ENCODE measurements at places on chromosomes 16 and 17.

GRCh38 chr17:77235370-77235941, 94.7 kb downstream of the SEC14L1 start:
- no peak for DNase-seq

DNA sequence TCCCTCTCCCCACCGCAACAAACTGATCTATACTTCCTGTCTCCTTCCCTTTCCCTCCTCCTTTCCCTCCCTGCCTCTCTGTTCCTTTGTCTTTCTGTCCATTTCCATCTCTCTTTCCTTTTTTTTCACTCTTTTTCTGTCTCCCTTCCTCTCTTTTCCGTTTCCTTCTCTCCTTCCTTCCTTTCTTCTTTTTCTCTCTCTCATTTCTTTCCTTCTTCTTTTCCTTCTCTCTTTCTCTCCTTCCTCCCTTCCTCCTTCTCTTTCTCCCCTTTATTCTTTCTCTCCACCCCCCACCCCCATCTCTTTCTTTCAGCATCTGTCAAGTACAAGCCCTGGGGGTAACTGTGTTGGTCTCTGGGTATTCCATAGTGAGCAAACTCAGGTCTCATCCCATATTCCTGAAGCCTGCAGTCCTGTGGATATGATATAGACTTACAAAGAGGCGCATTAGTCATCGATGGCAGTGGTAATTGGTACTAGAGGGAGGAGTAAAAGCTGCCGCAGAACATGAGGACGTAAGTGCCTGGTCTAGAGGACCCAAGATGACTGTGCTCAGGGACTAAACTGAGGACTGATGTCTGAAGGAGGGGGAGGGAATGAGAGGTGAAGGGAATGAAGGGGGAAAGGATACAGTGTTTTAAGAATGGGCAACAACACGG, 50.4 kb downstream of the VAT1L start:
- no peak for DNase-seq

- DNase-seq: no peak
Observed at GRCh38 chr17:81314398-81315081, 19.4 kb upstream of the SLC38A10 start.

- no peak for DNase-seq
Observed at GRCh38 chr17:57463103-57463885, 207.0 kb downstream of the MSI2 start.

DNA sequence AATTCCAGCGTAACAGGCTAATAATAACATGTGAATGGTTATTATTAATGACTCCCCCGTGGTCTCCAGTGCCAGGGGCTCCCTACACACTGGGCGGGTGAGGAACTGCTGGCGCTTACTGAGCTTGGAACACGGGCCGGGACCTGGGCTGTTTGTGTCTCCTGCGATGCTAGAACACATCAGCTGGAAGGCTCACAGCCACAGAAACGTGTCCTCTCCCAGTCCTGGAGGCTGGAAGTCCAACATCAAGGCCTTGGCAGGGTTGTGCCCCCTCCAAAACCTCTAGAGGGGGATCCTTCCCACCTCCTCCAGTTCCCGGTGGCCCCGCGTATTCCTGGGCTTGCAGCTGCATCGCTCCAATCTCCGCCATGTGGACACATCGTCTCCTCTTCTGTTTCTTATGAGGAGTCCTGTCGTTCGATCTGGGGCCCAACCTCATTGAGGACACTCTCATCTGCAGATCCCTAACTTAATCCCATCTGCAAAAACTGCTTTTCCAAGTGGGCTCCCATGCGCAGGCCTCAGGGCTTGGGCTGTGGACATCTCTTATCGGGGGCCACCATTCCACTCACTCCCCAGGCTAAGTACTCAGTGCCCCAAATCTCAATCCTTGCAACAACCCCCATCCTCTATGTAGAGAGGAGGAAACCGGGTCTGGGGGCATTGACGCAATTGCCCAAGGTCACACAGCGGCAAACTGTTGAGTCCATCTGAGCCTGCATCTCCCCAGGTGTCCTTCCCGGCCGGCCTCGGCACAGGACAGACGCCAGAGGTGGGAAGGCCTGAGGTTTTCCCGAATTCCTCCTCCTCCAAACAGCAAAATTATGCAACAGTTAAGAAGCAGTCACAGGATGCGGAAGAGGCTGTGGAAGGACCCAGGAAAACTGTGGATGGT, 193.9 kb downstream of the IRF8 start:
- DNase-seq: no peak

GRCh38 chr16:29756654-29757053, 10.9 kb upstream of the C16orf54 start:
- DNase-seq: no peak

DNA sequence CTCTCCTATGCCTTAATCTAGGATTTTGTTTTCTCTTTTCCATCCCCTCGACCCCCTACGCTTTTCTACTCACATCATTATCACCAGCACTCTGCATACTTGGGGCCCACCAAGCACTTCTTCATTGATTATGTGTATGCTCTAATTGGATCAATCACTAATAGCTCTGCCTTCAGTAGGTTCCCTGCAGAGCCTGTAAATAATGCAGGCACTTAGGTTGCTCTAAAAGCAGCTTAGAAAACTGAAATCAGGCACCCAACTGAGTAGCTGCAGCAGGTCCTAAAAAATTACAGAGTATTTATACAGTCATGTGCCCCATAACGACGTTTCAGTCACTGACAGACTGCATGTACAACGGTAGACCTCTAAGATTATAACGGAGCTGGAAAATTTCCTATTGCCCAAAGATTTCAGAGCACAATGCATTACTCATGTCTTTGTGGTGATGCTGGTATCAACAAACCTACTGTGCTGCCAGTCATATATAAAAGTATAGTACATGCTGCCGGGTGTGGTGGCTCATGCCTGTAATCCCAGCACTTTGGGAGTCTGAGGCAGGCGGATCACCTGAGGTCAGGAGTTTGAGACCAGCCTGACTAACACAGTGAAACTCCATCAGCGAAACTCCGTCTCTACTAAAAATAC, 280.4 kb downstream of the HS3ST3B1 start:
- no peak for DNase-seq

GRCh38 chr17:38451030-38451839, 23.0 kb downstream of the ARHGAP23 start:
- no peak for DNase-seq

- DNase-seq: no peak
Observed at GRCh38 chr17:12398441-12399051, 267.1 kb upstream of the MYOCD start.

DNA sequence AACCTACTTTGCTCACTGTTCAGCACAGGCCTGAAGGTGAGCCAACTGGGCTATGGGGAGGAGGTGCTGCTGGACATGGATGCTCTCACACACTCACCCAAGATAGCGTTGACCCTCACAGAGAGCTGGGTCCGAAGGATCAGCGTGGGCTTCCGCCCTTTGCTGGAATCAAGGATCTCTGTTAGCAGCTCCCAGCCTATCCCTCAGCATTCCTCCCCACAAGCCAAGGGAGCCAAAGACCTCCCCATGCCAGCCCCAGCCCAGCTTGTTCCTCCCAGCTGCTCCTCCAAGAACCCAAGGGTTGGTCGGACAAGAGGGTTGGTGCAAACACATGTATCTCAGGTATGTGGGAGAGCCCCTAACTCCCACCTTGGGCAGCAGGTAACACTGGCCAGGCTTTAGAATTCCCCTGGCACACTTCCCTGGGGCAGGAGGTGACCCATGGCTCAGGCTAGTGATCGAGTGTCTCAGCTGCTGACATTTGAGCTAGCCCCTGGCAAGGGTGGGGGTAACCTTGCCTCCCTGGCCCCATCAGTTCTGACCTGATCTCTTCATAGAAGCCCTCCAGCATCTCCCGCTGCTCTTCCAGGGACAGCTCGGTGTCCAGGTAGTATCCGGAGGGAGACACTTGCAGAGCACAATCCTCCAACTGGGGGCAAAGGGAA, 8.3 kb downstream of the FHOD1 start:
- no peak for DNase-seq

DNA sequence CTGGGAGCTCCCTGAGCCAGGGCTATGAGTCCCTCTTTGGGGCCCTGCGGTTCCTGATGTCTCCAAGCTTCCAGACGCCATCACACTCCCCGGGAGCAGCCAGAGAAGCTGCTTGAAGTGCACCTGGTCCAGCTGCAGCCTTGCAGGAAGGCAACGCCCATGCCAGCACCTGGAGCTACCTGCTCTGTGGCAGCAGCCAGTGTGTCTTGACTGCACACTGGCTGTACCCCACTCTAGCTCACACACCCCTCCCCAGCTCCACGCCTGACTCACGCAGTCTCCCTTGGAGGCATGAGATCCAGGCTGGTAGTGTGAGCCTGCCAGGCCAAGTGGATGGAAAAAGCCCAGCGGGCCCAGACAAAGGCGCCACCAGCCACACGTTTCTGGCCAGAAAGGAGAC, 63.3 kb downstream of the USP32 start:
- no peak for DNase-seq

GRCh38 chr16:30667361-30667905, 9.2 kb downstream of the FBRS start:
- DNase-seq: no peak

DNA sequence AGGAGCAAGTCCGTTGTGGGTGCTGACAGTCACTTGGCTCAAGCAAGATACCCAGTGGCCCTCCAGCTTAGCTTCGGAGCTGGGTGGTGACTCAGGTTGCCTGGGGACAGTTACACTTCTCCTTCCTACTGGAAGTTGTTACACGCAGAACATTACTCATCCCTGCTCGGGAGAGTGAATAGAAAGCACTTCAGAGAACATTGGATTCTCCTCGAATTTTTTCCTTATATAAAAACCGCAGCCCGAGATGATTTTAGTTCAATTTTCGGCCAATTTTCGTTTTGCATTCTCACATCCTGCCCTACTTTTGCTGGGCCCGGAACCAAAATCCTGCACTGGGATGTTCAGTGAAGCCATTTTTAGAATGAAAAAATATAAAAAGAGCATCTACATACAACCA, 99.7 kb downstream of the ELAC2 start:
- no peak for DNase-seq

DNA sequence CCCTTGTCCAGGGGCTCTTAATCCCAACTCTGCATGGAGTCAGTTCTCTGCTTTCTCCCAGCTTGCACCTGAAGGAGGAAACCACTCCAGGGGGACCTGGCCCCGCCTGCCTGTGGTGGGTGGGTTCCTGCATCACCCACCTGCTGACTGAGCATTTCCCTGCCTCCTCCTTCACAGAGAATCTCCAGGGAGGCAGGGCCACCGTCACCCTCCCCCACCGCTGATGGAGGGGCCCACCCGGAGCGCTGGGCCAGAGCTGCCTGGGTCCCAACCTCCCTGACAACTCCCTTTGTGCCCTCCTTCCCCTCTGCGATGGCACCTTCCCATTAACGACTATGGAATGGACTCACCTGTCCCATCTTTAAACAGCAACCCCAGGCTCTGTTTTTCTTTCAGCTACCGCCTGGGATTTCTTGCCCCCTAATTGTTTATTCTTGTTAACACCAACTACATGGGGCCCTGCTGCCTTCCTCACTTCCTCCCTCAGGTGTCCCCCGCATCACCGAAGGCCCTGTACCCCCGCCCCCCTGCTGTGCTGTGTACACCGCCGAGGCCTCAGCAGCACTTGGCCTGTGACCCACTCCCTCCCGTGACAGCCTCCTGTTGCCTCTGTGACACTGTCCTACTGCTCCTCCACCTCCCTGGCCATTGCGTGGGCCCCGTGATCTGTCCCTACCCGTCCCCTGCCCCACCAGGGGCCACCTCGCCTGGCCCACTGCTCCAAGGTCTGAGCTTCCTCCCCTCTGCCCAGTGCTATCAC, 842 bp upstream of the TEDC2 start:
- DNase-seq: no peak

DNA sequence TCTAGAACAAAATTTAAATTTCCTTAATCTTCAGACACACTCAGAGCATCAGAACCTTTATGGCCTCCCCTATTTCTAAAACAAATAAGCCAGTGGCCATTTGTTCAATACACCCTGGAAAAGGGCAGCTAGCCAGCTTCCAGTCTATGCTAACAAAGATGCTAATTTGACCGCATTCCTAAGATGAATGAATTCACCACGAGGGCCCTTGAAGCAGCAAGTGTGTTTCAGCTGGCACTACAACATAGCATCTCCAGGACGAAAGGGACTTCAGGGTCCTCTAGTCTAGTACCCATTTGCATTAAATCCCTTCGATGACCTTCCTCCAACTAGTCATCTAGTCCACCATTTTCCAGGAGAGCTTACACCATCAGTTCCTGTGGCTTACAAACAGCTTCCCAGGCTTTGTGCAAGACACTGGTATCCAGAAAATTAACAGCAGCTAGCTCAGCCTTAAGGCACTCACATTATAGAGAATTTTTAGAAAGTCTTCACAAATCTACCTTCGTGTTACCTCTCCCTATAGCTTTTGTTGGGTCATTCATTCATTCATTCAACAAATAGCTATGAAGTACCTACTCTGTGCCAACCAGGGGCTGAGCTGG, 10.9 kb downstream of the KRT37 start:
- no peak for DNase-seq

DNA sequence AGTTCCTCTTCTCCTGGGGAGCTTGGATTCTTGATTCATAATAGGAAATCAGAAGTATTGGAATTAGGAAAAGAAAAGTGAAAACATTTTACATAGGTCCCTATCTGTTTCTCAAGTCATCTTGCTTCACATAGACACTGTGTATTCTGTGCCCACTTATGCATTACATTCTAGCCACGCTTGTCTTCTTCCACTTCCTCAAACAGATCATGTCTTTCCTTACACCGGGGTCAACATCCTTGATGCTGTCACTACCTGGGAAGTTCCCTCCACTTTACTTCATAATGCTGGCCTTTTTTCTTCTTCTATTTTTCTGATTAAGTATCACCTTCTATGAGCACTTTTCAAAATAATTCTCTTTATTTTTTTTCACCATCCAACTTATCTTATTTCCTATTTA, 606.4 kb upstream of the CDH8 start:
- DNase-seq: no peak

DNA sequence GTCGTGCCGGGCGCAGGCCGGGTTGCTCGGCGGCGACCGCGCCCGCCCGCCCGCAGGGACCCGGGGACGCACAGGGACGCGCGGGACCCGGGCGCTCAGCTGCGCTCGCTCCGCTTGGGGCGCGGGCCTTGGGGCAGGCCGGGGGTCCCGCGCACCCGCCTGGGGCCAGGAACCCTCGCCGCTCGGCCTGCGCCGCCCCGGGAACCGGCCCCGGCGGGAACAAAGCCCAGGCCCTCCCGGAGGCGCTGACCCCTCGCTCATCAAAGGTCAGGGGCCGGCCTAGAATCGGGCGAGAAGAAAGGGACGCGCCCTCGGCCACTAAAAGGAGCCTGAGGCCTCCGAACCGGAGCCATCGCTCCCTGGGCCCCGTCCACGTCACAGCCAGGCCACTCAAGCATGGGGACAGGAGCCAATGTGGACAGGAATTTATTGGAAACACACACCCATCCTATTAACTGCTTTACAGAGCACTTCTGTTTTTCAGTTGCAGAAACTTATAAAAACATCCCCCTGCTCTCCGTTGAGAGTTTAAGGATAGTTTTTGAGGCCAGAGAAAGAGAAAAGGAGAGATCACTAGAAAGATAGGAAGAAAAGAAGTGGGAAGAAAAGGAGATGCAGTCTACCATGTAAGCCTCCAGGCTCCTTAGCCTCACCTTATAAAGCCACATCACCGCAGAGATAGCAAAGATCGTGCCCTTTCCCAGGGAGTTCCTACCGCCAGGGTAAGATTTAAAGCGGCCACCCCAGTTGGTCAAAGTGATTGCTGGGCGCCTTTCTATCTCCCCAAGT, 558 bp upstream of the ZFHX3 start:
- no peak for DNase-seq

- no peak for DNase-seq
Observed at GRCh38 chr16:88290850-88291830, 91.6 kb upstream of the ZNF469 start.
